ENCODE measurements at places on chromosomes 6 and 20.

- DNase-seq, result no peak
Measured at GRCh38 chr6:80287112-80287511, 180.6 kb downstream of the BCKDHB start.

DNA sequence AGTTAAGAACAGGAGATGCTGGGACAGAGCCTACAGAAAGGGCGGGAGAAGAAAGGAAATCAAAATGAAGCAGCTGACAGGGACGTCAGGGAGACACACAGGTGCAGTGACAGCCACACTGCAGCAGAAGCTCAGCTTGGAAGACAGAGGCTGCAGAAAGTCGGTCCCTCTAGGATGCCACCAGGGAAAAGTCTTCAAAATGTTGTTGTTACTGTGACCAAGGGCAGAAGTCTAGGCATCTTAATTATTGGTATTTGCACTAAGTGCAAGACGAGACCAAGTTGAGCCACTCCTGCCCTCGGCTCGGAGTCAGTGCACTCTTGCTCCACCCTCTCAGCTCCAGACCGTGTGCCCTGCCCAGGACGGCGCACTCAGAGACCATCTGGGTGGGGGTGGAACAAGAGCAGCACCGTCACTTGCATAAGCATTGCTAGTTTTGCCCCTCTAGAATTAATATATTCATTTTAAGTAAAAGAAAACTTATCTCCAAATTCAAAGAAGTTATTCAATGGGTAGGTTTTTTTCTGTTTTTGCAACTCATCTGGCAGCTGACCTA, 2.6 kb downstream of the PRR18 start:
- DNase-seq, result no peak

DNA sequence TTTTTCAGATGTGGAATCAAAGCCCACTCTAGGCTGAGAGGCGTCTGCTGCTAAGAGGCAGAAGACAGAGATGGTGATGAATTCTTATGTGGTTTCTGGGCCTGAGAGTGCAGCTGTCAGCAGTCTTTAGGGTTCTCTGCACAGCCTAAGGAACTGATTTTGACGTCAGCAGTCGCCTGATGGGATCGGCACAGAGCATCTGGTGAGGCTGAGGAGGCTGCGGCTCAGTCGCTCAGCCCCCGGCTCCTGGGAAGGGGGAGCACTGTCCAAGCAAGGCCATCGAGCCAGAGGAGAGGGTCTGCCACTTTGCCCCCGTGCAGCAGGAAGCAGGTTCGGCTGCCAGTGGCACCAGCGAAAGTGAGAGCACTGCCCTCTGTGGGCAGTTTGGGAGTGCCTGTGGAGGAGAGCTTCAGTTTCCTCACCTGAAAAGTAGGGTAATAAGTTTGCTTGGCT, 92.5 kb downstream of the TCP11 start:
- DNase-seq, result peak; percentile 41

DNA sequence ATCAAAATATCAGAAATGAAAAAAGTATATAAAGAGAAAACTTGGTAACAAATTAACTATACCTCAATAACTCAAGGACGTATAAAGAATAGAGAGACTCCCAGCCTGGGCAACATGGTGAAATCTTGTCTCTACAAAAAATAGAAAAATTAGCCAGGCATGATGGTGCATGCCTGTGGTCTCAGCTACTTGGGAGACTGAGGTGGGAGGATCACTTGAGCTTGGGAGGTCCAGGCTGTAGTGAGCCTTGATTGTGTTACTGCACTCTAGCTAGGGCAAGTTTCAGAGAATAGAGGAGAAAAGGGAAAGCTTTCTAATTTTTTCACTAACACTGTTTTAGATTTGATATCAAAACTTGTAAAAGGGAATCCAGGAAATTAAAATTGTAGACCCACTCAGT, 295.9 kb downstream of the GJA1 start:
- no peak for DNase-seq

- DNase-seq, result no peak
Measured at GRCh38 chr6:23181356-23182110, 612.2 kb downstream of the HDGFL1 start.

DNA sequence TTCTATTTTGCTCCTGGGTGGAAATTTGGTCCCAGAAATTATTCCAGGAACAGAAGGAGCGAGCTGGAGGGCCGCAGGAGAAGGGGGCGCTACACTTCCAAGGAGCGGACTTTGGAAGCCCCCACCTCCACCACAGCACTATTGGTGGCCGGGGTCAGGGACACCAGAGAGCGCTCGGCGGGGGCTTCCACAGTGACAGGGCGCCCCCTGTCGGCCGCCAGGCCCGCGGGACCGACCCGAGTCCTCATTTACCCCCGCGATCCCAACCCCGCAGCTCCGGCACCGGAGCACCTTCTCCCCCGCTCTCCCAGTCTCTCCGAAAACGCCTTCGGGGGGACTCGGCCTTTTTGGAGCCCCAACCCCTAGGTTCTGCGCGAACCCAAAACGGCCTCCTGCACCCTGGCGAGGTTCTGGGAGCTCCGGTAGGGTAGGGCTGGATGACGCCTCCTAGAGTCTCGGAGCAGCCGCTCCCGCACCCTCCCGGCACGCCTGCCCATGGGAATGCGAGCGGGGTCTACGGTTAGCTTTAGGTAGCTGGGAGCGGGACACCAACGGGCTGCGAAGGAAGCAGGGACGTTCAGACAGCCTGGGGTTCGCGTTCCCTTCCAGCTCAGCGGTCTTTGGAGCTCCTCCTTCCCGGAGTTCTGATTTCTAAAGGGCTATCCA, 2.4 kb upstream of the FOXA2 start:
- DNase-seq, result no peak

DNA sequence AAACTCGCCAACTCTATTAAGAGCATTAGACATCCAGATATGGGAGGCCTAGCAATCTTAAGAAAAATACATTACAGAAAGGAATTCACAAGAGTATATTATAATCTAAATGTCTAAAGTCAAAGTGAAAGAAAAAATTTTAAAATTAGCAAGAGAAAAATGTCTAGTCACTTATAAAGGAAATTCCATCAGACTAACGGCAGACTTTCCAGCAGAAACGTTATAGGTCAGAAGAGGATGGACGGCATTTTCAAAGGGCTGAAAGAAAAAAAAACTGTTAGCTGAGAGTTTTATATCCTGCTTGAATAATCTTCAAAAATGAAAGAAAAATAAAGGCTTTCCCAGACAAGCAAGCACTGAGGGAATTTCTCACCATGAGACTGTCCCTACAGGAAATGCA, 269.0 kb downstream of the HDGFL1 start:
- DNase-seq, result no peak

DNA sequence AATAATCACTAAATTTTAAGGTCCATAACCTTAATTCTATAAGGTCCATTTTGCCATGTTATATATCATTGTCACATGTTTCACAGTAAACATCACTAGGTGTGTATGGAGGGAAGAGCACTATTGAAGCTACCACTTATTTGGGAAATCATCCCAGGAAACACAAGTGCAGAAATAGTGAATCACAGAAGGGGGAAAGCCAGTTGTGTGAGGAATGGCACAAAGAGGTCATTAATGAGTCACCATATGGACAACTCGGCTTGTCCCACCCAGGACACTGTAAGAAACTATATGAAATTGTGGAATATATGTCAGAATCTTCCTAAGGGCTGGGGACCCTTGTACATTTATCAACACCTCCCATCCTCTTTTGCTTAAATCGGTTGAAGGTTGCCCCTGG, 13.7 kb downstream of the BTN3A1 start:
- DNase-seq, result no peak

DNA sequence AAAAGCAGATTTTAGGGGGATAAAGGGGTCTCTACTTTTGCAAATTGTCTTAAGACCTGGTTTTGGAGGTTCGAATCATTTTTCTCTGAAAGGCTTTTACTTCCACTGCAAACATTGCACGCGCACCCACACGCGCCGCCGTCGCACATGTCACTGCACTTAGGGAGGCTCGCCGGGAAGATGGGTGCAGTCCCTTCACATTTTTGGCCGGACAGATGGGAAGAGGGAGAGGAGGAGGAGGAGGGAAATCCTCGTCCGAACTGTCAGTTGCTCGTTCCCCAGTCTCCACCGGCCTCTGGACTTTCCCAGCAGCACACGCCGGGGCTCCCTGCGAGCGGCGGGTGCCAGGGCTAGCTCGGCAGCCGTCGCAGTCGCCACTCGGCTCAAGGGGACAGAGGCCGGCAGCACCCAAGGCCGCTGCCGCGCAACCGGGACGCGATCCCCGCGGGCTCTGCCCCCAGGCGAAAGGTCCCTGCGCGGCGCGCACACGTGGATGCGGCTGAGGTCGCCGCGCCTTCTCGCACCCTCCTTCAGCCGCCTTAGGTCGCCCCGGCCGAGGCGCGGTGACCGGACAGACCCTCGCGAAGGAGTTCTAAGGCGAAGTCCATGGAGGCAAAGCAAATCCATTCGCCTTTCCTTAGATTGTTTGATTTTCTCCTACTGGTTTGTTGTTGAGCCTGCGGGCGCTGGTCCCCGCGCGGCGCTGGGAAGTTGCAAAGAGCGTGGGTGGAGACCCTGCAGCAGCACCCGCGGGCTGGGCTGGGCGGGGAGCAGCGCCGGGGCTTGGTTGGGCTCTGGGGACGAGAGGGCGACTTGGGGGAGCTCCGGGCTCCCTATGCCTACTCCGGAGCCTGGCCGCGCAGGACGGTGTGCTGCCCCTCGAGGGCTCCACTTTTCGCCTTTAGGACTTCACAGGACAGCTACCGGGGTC, 1.2 kb downstream of the MYB start:
- peak; percentile 41 for DNase-seq

- no peak for DNase-seq
Measured at GRCh38 chr6:154715446-154715845, 17.8 kb upstream of the SCAF8 start.

DNA sequence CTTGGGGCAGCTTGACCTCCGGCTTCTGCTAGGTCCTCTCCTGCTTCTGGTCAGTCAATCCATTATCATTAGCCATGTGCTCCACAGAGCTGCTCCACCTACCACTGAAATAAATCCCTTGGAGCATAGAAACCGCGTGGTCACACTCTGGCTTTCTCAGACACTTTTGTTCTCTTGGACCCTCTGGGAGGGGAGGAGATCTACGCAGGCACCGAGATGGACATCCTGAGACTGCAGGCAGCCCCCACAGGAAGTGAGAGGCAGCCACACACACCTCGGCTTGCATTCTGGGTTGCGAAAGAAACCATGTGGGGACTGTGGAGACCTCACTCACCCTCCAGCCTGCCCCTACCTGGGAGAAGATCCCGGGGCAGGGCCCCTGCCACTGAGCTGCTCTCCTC, 79.5 kb downstream of the FYN start:
- DNase-seq, result no peak

DNA sequence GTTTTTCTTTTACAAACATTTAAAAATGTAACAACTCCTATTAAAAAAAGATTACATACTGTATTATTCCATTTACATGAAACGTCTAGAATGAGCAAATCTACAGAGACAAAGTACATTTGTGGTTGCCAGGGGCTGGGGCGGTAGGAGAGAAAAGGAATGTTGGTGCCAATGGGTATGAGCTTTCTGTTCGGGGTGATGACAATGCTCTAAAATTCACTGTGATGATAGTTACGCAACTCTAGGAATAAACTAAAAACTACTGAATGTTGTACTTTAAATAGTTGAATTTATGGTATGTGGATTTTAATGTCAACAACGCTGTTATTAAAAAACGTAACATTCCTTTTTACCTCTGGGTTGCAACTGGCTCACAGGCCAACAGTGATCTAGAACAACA, 211.1 kb downstream of the GMDS start:
- DNase-seq, result no peak

- no peak for DNase-seq
Measured at GRCh38 chr6:56842686-56843475, 112.0 kb upstream of the BEND6 start.

- no peak for DNase-seq
Measured at GRCh38 chr6:163098827-163099479, 315.6 kb upstream of the QKI start.

DNA sequence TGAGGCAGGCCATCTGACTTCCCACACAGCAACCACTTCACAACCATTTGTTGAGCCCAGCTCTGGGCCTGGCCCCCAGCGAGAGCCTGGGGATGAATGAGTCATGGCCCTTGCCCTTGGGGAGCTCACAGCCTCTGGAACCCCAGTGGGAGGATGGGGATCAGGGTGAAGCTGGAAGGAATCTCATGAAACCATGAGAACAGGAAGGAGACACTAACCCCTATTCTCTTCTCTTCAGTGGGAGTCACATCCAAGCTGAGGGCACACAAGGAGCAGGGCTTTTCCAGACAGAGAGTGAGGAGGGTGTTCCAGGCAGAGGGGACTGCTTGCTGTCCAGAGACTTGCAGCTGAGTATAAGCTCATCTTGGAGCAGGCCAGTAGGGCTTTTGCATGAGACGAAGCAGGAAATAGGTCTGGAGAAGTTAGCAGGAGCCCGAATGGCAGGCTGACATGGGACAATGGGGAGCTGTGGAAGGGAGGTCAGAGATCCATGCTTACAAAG, 7.5 kb downstream of the FOXS1 start:
- DNase-seq, result no peak

- DNase-seq, result no peak
Measured at GRCh38 chr6:3800850-3801591, 48.2 kb upstream of the FAM50B start.

GRCh38 chr6:46648869-46649492, 3.6 kb downstream of the CYP39A1 start:
- DNase-seq, result no peak

DNA sequence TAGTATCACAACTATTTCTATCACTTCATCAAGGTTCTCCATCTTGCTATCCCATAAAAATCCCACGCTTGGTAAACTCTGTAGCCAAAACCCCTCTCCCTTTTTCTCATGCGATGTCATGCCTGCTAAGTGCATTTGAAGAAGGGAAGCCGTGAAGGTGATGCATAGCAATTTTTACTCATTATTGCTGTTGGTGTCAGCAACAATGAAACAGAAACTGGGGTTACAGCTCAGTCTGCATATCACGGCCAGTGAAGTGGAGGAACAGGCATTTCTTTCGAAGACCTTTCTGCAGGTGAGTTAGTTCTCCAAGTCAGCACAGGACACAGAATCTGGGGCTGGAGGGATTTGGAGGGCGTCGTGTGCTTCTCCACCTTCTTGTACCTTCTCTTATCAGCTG, 5.8 kb downstream of the UNC93A start:
- DNase-seq, result no peak

GRCh38 chr20:4711511-4711910, 10.2 kb upstream of the PRND start:
- no peak for DNase-seq

DNA sequence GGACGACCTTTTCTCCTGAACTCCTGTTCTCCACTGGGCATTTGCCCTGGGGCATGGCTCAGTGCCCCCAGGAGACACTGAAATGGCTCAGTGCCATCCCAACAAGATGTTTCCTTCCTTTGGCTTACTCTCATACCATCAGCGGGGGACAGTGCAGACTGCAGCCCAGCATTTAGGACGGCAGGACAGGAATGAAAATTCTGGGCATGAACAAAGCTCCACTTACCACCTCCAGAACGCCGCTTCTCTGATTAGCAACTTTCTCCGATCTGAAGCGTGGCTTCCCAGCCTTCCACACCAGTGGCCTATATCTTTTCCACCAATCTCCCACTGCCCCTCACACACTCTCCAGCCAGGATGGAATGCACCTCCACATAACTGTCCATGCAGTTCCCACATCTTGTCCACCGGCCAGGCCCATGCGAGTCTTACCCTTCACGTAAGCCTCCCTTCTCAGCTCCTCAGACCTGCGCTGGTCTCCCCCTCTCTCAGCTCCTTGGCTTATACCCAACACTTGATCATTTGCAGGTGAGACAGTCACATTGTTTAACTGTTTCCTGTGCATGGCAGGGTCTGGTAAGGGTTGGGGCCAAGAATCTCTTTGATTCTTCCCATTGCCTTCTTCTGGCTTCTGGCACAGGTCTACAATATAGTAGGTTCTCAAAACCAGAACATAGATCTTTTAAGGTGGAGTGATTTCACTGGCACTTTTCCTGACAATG, 114.5 kb downstream of the FYN start:
- DNase-seq, result no peak
